ENCODE measurements at places on chromosomes 4 and X.

- peak; percentile 71 for DNase-seq
Measured at GRCh38 chr4:107913283-107913899, 18.0 kb upstream of the CYP2U1 start.

GRCh38 chr4:173924561-173924960, 358.9 kb downstream of the FBXO8 start:
- DNase-seq: no peak

- DNase-seq: no peak
Measured at GRCh38 chrX:111129921-111130320, 33.9 kb downstream of the PAK3 start.

DNA sequence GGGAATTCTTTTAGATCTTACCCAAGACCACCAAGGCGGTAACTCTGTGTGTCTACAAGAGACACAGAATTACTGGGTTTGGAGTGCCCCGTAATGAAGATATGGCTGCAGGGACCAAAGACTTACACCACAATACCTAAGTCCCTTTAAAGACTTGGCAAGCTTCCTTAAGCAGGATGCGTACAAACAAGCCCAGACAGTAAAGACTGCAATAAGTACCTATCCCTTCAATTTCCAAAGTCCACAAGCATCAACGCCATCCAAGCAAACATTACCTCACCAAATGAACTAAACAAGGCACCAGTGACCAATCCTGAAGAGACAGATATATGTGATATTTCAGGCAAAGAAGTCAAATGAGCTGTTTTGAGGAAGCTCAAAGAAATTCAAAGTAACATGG, 42.3 kb upstream of the RNF128 start:
- no peak for DNase-seq

Measured in KG1 (cell line).